ENCODE measurements at places on chromosomes 1 and 21.

- DNase-seq: no peak
Measured at GRCh38 chr1:92482665-92483609, 3.8 kb downstream of the GFI1 start.

- no peak for DNase-seq
Measured at GRCh38 chr1:191546803-191547202, 611.5 kb upstream of the RGS18 start.

GRCh38 chr1:154519591-154519991, 17.4 kb upstream of the SHE start:
- no peak for DNase-seq

DNA sequence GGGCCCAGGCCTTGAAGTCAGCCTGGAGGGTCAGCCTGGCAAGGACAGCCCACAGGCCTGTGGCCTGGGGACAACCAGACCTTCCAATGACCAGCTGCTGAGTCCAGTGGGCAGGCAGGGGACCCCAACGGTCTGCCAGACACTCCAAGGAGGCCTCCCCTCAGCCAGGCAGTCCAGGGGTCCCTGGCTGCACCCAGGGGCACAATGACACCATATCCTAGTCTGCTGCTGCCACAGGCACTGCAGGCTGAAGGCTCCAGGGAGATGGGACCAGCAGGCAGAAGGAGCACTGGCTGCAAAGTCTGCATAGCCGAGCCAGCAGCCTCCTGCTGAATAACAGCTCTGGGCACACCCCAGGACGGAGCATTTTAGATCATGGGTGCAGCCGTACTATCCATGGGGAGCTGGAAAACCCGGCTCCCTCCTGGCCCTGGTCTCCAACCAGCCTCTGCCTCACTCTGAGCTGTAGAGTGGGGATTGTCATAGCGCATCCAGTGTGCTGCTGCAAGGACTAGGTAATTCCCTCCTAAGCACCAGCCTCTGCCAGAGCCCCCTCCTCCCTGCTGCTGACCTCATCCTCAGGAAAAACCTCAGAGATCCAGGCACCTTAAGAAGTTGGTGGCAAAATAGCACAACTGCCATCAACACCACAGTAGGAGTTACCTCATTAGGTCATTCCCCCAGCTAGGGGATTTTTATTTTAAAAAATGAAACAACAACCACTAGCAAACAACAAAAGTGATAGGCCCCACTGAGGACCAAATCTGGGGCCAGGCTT, 4.8 kb upstream of the LAPTM5 start:
- no peak for DNase-seq

- no peak for DNase-seq
Measured at GRCh38 chr21:41802198-41802584, 35.3 kb upstream of the RIPK4 start.

DNA sequence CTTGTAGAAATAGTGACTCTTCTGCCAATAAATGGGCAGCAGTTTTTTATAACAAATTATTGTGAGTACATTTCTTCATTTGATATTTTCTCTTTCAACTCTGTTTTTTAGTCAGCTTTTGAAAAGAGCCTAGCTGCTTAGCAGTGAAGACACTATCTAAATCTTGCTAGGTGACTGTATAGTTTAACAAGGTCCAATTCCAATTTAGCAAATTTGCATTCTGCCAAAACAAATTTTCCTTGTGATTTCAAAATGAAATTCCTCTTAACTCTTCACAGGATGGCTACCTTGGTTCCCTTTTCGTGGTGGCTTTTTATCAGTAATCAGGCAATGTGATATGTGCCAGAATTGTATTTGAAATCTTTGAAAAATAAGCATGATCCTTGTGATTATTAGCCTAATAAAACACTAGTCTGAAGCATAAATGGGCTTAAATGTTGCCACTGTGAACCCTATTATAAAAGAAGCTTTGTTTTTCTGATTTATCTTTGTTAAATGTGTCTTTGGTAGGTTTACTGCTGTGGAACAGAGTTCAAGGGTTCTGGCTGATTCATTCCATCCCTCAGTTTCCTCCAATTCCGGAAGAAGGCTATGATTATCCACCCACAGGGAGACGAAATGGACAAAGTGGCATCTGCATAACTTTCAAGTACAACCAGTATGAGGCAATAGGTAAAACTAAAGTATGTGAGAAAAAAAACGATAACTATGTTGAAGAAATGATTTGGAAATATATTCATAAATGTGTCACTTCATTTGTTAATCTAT, 12.2 kb downstream of the DNASE2B start:
- no peak for DNase-seq

DNA sequence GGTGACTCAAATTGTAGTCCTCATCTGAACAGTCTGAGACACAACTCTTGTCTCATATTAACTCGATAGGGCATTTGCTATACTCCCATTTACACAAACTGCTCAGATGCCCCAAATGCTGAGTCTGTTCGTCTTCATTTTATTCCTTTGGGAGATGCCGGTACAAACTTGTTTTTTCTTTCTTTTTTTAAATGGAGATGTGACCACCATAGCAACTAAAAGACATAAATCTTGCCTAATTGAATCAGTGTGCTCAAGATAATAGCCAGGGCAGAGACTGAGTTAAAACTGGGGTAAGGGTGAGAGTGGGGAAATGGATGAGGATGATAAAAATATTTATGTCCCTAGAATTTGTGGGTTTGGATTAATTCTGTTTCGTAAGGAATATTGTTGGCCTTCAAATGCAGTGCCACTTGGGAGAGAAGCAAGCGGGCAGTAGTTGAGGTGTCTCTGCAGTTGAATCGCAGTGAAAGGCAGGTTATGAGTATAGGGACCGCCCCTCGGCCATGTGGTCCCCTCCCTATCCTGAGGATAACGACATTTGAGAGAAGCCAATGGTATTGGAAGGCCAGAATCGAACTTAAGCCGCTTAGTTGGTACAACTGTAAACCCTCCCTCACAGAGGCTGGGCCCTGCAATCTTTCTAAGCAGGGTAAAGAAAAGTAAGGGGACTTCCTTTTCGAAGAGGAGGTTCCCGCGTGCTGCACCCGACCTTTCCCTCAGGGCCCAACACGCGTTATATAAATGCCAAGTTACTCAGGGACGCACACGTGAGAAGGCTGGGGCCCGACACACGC, 859 bp upstream of the LRRC8B start:
- peak; percentile 82 for DNase-seq

- no peak for DNase-seq
Measured at GRCh38 chr21:37199057-37199924, 67.8 kb downstream of the VPS26C start.

GRCh38 chr1:236065509-236066005, 667 bp upstream of the NID1 start:
- DNase-seq: no peak

- DNase-seq: peak; percentile 21
Measured at GRCh38 chr21:33069994-33070743, at the start of gene OLIG1. OLIG1 (plus strand) TSS chr21:33070141; CDS start chr21:33070247, 106 bp downstream.

- DNase-seq: no peak
Measured at GRCh38 chr1:203592156-203592555, 34.5 kb upstream of the ATP2B4 start.

DNA sequence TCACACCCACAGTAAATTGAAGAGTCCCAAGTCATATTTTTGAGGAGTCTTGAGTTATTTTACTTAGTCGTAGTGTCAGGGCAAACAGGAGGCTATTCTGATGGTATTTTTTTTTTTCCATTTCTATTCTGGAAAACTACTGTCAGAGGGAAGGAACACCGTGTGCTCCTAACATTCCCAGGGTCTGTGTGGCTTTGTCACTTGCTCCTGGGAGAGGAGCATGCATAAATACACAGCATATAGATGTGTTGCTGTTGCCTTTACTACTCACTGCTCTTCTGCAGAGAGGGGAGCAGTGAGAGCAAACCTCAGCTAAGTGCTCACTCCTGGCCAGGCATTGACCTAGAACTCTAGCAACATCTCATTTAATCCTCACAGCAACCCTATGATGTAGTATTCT, 45.8 kb downstream of the COLGALT2 start:
- DNase-seq: no peak

DNA sequence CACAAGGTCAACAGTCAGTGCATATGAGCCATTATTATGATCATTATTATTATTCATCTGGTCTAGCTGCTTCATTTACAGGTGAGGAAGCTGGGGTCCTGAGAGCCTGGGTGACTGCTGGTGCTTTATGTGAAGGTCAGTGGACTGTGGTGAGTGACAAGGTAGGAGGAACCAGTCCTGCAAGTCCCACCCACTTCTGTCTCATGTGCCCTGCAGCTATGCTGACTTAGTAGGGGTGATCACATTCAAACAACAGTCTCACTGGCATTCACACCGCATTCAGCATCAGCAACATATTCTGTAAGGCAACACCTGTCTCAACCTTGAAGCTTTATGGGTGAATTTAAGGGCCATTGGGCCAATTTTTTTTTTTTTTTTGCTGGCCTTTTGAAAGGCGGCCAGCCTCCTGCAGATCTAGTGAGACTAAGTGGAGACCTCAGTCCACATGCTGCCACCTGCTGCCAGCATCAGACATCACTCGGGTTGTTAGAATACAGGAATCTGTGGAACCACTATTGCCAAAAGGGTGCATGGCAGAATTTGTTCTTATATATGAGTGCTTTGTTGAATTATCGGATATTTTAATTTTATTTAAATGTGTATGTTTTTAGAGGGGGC, 59.9 kb upstream of the CACNA1E start:
- peak; percentile 58 for DNase-seq

DNA sequence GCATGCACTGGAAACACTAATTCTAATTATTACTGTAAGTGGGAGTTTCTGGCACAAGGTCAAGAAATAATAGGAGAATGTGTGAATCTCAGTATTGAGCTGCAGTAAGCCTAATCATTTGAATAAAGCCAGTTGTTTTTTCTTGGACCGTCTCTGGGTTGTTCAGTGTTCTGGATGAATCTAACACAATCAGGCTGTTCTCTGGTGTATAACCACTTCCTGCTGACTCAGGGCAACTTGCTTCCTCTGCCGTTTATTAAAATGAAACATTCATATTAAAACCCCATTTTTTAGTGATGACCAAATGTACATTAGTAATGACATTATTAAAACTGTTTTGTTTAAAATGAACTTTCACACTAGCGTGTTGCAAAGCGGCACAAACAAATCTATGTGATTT, 273.1 kb upstream of the SNX7 start:
- DNase-seq: no peak

DNA sequence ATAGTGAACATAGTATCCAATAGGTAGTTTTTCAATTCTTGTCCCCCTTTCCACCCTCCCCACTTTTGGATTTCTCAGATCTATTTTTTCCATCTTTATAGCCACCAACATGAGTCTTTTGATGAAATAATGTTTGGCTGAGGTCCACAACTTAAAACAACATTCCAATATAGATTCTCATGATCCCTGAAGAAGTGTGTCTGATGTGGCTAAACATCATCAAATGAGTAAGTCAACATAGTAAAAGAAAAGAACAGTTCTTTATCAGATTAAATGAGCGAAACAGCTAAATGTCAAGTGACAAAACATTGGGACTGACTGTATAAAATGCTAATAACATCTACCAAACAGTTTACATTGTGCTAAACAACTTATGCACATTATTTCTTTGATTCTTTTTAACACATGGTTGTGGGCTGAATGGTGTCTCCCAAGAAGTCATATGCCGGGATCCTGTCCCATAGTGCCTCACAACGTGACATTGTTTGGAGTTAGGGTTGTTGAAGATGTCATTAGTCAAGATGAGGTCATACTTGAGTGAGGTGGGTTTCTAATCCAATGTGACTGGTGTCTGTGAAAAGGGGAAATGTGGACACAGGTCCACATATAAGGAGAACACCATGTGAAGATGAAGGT, 453.6 kb downstream of the LTN1 start:
- DNase-seq: no peak

- no peak for DNase-seq
Measured at GRCh38 chr1:151391079-151391563, 8.3 kb upstream of the PSMB4 start.

- DNase-seq: no peak
Measured at GRCh38 chr1:30652152-30652841, 71.1 kb downstream of the MATN1 start.

GRCh38 chr1:47515164-47515789, 77.4 kb downstream of the FOXD2 start:
- no peak for DNase-seq

- no peak for DNase-seq
Measured at GRCh38 chr21:41472753-41473548, 35.0 kb downstream of the TMPRSS2 start.

DNA sequence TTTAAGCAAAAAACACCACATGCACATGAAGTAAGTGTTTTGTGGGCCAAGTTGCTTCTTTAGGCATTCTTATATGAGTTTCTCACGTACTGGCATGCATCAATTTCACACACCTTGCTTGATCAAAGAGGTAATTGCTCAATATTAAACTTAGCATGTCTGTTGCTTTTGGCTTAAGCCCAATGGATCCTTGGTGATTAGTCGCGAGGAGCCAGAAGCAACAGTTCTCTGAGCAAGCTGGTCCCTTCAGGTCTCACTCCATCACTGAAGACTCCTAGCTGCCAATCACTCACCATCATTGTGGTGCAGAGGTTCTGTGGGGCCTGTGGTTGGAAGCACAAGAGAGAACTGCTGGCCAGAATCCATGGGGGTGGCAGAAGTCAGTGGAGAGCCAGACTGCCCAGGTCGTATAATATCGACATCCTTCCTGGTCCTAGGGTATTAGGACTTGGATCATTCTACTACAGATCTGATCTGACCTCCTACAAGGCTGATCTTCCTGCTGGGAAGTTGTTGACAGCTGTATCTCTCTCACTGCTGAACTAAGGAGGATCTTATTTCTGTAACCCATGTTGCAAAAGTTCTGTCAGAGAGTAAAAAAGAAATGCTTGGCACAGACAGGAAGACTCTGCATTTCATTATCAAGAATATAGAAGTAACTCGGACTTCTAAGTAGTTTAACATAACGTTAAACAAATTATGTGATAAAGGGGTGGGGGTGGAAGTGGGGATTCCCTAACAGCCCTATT, 140.5 kb downstream of the NTPCR start:
- no peak for DNase-seq

DNA sequence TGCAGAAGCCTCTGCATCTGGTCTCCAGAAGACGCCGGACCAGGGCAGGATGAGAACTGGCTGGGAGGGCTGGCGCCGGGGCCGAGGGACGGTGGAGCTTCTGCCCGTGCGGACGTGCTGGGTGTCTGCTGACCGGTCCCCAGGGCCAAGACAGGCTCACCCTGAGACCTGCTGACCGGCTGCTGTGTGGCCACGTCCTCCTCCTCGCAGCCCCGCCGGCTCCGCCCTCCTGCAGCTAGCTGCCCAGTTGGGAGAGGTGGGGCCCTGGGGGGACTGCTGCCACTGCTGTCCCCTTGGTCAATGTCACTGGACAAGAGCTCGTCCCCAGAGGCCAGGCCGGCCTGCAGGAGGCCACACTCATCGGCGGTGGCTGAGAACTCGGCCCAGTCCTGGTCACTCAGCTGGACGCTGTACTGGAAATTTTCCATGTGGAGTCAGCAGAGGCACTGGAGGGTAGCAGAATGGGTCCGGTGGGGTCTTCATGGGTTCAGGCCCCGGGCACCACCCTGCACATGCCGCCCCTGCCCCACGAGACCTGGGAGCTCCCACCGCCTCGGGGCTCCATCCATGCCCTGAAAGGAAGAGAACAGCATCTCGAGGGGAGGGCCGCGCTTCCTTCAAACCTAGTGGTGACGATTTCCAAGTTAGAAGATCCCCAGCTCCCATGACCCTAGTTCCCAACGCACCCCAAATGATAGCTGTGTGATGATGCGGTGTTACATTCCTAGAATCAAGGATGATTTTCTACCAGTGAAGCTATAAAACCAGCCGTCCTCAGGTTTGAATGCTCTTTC, 1.1 kb downstream of the PERM1 start:
- no peak for DNase-seq

All from DMS153 (cell line).